ENCODE measurements at places on chromosomes 1 and 21.

GRCh38 chr1:50232336-50232735 lies 123.6 kb downstream of the ELAVL4 start:
- DNase-seq, result no peak

DNA sequence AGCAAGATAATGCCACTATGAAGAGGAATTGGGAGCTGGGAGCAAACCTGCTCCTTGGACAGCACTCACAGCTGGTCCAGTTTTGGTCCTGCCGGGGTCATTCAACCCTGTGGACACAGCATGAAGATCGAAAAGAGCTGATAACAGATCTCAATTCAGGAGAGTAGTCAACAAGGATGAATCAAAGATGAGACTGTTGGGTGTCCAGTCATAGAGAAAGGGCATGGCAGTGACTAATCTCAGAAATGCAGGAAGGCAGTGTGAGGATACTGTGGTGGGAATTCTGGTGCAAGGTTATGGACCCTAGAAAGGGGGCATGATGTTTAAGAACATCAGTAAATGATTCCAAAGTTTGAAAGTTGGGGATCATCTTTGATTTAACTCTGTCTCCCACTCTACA lies 261.4 kb upstream of the ZP4 start:
- DNase-seq, result no peak

- DNase-seq, result peak; percentile 17
Observed at GRCh38 chr1:28110555-28110954, 22.1 kb upstream of the EYA3 start.

GRCh38 chr21:16071761-16072160 lies 342.0 kb downstream of the USP25 start:
- DNase-seq, result no peak

- no peak for DNase-seq
Observed at GRCh38 chr1:209714338-209714737, 9.7 kb downstream of the HSD11B1 start.

- no peak for DNase-seq
Observed at GRCh38 chr1:225840713-225841112, 30.8 kb downstream of the EPHX1 start.

DNA sequence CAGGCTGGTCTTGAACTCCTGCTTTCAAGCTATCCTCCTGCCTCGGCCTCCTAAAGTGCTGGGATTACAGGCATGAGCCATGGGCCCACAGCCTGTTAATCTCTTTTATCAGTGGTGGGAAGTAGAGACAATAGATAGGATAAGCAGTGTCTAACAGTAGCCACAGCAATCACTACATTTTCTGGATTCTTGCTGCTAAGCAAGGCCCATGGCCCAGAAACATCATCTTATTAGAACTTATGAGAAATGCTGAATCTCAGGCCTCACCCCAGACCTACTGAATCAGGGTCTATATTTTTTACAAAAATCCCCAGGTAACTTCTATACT lies 29.7 kb downstream of the IGFN1 start:
- no peak for DNase-seq

DNA sequence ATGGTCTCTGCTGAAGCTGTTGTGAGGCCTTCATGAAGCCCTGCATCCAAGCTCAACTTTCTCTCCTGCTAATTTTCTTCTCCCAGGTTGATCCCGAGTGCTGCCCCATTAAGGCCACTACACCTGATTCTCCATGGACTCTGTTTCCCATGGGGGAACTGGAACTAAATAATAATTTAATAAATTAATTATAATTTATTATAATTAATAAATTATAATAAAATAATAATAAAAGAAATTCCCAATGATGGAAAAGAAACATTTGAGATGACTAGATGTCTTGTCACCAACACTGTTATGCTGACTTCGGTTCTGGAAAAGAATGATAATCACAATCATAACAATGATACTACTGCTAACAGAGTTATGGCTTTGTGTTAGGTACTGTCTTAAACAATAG lies 211.2 kb upstream of the ZP4 start:
- DNase-seq, result no peak

- no peak for DNase-seq
Observed at GRCh38 chr1:241614144-241614543, 26.0 kb downstream of the CHML start.

DNA sequence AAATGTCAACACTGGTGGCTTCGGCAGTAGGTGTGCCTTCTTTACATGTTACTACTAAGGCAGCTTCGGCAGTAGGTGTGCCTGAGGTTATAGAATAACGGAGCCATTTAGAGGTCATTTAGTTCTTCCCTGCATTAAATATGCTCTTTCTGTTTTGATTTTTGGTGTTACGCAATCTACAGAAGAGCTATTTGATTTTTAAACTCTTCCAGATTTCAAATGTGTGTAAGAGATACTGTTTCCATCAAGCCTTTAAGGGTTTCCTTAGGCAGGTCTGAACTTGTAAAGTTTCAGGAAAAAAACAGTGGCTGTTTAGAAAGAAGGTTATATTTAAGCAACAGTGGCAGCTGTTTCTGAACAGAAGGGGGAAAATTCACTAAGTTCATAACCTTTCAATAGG lies 54.8 kb downstream of the PIK3R3 start:
- no peak for DNase-seq

DNA sequence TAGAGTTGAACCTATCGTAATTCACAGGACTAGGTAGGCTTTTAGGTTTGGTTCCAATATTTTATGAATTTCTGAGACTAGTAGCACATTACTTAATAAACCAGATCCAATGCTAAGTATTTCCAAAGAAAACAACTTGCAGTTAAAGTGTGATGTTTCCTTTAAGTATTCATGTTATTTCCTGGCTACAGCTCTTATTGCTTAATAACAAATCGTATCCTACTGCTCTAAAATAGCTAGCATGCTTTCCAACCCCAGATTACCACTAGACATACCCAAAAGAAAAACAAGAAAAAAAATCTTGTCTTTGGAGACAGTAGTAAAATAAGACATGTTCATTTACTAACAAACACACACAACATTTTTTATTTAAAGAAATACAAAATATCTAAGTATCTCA lies 898 bp downstream of the KRTAP27-1 start:
- DNase-seq, result no peak

DNA sequence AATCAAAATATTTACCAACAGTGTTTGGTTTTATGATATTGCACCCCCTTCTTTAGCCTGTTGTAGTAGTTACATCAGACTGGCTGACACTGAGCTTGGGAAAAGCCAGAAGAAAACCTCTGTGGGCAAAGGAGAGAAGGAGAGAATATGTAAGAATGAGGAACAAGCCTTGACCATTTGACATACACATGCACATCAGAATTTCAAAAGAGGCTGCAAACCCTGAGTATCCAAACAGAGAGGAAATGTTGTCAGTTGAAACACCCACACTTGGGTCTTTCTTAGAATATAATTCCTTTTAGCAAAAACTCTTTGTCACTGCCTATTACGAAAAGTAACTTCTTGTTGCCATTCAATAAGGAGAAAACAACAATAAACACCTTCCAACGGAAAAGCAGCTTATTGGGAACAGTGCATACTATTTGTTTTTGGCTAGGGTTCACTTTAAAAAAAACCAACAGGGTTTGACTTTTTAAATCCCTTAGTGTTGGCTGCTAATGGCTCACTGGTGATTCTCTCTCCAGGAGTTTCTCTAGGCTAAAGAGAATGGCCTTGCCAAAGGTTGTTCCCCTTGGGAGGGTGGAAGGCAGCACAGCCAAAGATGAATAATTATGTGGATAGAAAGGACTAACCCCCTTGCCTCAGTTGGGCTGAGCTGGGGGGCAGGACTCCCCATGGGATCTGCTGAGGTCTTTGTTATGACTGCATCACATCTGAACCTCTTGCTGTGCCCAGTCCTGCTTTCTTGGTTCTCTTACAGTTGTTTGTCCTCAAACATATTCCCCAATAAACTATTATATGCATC lies 48.9 kb downstream of the GORAB start:
- DNase-seq, result no peak

GRCh38 chr1:183103147-183103546 lies 79.9 kb downstream of the LAMC1 start:
- no peak for DNase-seq

- DNase-seq, result no peak
Observed at GRCh38 chr1:2967329-2967725, 53.9 kb upstream of the ACTRT2 start.

Data from A549 (cell line).